ENCODE measurements at places on chromosomes 1 and 21.

DNA sequence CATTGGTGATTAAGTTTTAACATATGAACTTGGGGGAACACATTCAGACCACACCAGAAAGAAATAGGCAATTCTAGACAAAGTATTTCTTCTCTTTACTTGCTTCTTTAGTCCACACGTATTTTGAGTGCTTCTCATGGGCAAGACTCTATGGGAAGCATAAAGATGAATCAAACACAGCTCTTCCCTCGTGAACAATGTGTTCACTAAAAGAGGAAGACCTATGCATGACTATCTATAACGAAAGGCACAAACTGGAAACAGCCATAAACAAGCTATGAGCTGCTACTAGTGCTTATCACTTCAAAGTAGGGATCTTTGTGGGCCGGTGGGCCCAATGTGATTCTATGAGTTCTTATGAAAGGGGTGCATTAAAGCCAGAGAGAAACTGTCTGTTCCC lies 53.0 kb upstream of the PRDX6 start:
- no peak for DNase-seq

DNA sequence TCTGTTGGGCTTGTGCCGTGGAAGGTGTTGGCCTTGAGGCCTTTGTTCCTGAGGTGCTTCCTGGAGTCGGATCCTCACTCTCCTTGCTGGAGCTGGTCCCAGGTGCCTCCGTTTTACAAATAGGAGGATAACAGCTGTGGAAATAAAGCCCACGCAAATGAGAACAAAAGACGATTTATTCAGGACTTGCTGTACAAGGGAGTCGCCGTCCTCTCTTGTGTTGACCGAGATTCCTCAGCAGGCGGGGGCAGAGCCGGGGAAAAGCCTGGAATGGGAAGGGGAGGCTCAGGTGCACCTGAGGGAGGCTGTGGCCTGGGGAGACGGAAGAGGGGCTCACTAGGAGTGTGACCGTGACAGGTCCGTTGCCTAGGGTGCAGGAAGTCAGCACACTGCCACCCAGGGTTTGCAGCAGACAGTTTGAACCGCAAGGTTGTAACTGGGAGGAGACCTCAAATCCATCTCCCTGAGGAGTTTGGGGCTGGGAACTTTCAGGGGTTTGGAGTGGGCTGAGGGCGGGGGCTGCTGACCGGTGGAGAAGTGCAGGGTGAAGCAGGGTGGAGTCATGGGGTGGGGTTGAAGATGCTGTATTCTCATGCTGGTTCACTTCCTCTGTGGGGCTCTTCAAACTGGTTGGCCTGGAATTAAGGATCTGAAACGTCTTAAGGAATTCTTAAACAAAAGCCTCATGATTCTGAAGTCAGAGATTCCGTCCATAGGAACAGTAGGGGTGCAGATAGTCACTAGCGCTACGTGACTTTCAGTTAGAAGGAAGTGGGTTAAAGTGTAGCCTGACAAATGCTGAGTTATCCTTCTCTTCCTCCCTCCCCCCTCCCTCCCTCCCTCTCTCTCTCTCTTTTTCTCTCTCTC lies 2.6 kb upstream of the CSTB start:
- DNase-seq: no peak

DNA sequence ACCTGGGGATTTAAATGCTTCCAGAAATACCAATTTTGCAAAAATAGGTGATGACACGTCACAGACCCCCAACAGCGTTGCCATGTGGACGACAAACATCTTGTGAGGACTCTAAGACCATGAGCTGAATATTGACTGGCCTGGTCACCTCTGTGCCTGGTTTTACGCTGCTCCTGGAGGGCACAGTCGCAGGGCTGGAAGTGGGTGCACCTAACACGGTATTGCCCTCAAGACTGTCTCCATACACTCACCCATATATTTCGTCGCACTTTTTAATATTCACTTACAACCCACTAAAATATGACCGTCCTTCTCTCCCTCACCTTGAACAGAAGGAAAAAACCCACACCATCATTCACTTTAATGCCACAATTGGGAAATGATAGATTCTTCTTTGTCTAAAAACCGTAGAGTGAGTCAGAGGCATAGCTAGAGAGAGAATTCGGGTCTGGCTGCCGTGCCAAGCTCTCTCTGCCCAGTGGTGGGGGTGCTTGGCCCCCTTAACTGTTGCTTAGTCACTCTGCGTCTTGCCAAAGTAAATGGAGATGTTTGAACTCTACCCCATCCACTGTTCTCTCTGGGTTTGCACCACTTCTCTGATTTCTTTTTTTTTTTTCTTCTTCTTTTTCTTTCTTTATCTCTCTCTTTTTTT lies 40.8 kb upstream of the UTS2 start:
- DNase-seq: no peak

DNA sequence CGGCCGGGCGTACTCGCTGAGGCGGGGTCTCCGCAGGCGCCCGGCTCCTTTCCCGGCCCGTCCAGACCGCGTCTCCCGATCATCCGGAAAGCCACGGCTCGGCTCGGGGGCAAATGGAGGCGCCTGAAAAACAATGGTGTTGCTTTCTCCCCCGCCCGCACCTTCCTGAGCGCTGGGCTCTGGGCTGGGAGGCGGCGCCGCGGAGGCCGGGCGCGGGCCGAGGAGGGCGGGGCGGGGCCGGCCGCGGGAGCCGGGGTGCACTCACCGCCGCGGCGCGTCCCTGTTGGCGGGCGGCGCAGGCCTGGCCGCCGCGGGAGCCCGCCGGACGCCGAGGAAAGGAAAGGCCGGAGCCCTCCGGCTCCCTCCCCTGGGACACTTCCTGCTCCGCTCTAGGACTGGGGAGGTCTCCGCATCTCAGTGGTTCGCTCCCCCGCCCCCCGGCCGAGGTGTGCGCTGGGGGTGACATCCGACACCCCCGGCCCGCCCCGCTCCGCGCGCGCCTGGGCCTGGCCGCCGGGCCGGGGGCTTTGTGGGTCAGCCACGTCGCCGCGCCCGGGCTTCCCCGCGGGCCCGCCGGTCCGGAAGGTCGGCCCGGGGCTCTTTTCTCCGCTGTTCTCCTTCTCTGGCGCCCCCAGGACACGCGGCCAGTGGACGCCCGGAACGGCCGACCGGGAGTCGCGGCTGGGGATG lies at the start of gene ZNF496:
ZNF496 (minus strand) TSS at position 343 of the 690 bp plus-strand sequence. CDS start 2,289 bp downstream, outside the sequence.
- peak; percentile 70 for DNase-seq

- DNase-seq: no peak
Measured at GRCh38 chr1:3722846-3723245, 29.4 kb upstream of the CCDC27 start.

- DNase-seq: no peak
Measured at GRCh38 chr1:201740670-201741111, 88.3 kb upstream of the IPO9 start.

All from stimulated activated CD4-positive, alpha-beta T cell treated with anti-CD3 and anti-CD28 coated beads, Interleukin-4, amount 100 ng/mL, for 1 hour (primary cell).